ENCODE measurements at places on chromosomes 1 and 21.

- DNase-seq, result no peak
Measured at GRCh38 chr1:237911911-237912310, 21.2 kb upstream of the ZP4 start.

- DNase-seq, result no peak
Measured at GRCh38 chr1:22803833-22804232, 93.2 kb downstream of the EPHB2 start.

DNA sequence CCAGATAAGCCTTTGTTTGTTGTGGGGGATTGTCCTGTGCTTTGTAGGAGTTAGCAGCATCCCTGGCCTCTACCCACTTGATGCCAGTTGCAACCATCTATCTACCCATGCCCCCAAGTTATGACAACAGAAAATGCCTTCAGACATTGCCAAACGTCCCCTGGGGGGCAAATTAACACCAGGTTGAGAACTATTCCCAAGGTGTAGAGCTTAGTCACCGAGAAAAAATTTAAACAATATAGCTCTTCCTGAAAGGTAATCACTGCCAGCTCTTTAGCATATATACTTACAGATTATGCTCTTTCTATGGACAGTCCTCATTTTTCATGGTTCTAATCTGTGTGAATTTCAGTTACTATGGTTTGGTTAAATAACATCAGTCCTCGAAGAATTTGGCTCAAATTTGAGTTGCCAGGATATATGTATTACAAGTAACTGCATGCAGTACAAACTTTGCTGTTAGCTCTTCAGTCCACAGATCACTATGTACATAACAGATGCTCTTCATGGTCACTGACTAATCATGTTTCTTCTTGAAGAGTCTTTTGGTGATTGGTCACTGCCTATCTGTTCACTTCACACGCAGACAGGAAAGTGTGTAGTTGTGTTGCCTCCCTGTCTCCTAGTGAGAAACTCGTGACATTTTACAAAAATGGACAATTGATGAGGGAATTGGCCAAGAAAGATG is 25.2 kb downstream of the MAPKAPK2 start:
- no peak for DNase-seq

- no peak for DNase-seq
Measured at GRCh38 chr1:192762265-192762664, 46.6 kb upstream of the RGS2 start.

- no peak for DNase-seq
Measured at GRCh38 chr1:1374589-1374928, 448 bp downstream of the AURKAIP1 start.

DNA sequence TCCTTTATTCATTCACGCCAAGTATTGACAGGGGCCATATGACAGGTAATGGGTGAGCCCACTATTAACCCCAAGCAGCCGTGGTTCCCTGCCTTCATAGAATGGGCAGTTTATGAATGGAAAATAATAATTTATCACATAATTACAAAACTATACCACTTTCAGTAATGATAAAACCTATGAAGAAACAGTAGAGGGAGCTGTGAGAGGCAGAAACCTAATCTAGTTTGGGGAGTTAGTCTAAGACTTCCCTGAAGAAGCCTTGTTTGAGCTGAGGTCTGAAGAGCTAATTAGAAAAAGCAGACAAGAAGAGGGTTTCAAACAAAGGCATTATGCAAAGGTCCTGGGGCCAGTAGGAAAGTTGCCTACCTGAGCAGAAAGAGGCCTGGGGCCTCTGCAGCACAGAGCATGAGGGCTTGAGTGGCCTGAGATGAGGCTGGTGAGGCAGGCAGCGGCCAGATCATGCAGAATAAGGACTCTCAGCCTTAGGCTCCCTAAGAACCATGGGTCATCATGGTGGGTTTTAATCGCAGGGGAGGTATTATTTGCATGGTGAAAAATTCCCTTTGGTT is 142.8 kb downstream of the ATG4C start:
- DNase-seq, result no peak

DNA sequence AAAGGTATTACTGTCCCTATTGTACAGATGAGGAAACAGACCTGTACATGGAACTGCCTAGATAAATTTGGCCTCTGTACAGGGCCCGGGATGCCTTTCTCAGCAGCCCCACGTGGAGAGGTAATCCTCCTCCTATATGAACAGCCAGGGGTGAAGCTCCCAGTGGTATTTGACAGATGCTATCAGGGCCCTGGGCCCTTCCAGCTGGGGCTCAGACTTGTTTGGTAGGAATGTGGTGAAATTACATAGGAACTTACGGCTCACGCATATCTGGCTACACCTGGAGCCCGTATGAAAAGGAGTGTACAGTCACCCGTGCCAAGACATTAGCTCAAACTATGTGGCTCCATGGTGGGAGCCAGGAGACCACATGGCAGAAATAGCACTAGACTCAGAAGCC is 24.8 kb upstream of the TCEA3 start:
- DNase-seq, result no peak

DNA sequence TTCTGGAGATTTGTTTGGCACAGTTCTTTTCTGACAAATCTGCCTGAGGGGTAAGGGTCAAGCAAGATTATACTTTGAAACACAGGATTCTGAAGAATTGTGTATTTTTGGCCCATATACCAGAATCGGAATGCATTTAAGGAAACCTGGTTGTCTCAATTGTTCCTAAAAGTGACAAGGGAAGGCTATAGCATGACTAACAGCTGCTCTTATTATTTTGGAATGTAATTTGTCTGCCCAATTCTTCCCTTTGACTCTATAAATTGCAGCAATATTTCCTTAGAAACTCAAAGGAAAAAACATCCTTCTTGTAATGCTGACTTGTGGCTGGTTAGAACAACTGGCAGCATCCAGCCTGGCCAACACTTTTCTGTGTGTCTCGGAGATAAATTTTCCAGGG is 15.8 kb upstream of the VCAM1 start:
- DNase-seq, result no peak

GRCh38 chr1:216178281-216178680 is 245.0 kb downstream of the USH2A start:
- no peak for DNase-seq

- no peak for DNase-seq
Measured at GRCh38 chr1:5971471-5972197, 20.6 kb downstream of the NPHP4 start.

DNA sequence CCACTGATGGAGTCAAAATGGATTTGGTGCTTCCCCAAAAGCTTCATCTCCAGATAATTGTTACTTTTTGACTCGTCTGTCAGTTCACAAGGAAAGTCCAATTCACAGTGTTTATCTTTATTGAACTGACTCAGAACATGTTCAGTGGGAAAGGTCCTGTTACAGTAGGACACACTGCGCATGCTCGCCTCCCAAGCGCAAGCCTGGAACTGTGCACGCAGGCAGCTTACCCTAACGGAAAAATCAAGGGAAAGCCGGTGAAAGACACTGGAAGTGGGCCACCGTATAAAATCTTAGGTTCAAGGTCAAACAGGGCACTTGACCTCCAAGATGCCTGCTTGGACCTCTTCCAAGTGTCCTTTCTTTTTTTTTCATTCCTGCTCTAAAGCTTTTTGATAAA is 174.6 kb downstream of the USP25 start:
- DNase-seq, result no peak

DNA sequence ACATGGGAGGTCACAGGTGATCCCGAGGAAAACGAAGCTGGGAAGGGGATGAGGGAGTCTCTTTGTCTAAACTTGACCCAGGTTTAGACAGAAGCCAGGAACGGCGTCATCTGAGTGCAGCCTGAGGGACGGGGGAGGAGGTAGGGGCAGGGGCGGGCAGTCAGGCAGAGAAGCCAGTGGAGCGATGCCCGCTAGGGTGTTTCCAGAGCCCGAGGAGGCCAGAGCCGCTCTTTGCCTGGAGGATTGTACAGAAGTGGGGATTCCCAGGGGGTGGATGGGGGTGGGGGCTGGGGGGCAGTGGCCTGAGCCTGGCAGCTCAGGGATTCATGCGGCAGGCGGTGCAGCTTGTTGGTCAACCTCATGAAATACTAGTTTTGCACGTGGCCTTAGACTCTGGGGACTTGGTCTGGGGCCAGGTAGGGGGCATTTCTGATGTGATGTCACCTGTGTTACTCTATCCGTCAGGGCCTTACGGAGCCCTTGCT is 58.4 kb downstream of the VPS26C start:
- DNase-seq, result no peak

GRCh38 chr1:209556162-209556690 is 27.3 kb upstream of the CAMK1G start:
- DNase-seq, result no peak

- no peak for DNase-seq
Measured at GRCh38 chr1:175005085-175005783, 5.5 kb downstream of the CACYBP start.
